Activated CD8-positive, alpha-beta memory T cell treated with anti-CD3 and anti-CD28 coated beads for 4 hours (primary cell): ENCODE measurements at places on chromosomes 5 and 9.

DNA sequence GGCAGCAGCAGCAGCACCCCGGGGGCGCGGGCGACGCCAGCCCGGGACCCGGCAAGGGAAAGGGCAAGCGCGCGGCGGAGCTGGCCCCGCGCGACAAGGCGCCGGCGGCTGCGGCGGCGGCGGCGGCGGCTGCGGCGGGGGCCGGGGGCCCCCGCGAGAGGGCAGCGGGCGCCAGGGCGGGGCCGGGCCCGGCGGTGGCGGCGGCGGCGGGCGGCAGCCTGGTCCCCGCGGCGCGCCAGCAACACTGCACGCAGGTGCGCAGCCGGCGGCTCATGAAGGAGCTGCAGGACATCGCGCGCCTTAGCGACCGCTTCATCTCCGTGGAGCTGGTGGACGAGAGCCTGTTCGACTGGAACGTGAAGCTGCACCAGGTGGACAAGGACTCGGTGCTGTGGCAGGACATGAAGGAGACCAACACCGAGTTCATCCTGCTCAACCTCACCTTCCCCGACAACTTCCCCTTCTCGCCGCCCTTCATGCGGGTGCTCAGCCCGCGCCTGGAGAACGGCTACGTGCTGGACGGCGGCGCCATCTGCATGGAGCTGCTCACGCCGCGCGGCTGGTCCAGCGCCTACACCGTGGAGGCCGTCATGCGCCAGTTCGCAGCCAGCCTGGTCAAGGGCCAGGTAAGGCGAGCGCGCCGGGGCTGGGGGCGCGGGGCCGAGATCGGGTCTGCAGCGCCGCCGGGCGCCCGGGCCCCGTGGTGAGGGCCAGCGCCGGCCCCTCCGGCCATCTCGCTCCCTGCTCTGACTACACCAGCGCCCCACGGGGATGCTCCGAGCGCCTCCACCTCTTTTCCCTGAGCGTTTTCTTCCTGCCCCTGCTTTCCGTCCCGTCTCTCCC lies at the start of gene UBE2QL1:
Gene UBE2QL1 (plus strand): TSS at position 238 of the 843 bp plus-strand sequence. CDS start 35 bp downstream, at position 273.
- no peak for DNase-seq

GRCh38 chr5:172492097-172492840 lies 37.9 kb upstream of the SH3PXD2B start:
- no peak for DNase-seq

DNA sequence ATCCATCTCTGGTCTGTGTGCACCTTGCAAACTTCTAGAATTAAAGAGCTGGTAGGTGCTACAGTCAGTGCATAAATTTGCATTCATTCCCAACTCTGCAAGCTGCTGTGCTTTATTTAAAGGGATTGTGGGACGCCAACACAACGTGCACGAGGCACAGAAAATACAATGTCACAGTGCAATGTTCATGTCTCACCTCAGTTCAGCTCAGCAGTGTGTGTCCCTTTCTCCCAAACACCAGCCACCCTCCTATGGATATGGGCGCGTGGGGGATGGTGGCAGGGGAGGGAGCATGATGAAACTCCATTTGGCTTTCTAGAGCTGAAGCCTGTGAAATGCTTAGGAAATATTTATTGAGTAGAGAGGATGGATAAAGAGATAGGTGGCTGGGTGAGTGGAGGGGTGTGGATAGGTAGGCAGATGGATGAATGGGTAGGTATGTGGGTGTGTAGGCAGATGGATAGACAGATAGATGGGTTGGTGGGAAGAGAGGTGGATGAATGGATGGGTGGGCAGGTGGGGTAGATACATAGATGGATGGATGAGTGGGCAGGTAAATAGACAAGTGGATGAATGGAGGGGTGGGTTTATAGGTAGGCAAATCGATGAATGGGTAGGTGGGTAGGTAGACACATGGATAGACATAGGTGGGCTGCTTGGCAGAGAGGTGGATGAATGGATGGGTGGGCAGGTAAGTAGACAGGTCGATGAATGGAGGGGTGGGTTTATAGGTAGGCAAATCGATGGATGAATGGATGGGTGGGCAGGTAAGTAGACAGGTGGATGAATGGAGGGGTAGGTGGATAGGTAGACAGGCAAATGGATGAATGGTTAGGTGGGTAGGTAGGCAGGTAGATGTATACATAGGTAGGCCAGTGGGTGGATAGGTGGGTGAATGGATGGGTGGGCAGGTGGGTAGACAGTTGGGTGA lies 92.7 kb upstream of the FCN2 start:
- DNase-seq = no peak

DNA sequence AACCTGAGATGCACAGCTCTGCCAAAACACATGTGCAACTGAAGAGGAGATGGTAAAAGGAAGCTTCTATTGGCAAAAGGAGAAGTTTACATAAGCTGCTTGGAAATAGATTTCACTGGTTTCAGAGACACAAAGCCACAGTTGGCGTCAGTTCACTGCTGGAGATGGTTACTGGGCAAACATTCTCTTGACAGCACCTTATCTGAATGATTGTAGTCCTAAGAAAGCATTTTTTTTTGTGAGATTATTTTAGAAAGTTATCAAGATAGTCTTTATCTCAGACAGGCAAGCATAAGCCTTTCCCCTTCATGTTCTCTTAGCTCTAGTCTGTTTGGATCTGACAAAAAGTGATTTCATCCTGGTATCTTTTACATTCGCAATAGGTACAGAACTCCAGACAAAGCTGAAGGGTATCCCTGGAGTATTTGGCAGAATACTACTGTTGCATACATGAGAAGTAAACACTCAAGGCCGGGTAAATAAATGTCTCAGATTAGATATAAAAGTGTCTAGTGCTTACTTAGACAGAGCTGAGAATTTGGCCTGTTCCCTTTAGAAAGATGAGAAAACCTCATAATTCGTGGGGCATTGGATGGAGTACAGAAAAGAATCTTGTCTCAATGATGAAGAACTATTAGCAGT lies 1668.0 kb upstream of the NUDT12 start:
- no peak for DNase-seq

DNA sequence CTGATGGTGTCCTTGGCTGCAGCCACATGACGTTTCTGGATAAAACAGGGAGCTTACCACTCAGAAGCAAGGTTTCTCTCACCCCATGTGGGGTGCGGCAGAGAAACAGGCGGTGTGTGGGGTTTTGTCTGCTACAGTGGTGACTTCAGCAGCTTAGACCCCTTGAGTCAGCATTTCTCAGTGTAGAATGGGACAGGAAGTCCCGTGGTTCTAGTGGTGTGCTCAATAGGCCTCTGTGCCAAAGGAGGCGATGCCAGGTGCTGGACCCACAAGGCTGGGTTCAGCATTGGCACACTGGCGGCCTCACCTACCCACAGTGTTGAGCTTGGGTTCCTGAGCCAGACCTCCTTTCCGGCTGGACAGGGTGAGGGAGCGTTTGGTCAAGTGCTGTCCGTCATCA lies 125.2 kb upstream of the SMIM23 start:
- DNase-seq = no peak

- DNase-seq = no peak
These were observed 19.5 kb downstream of the IGIP start for GRCh38 chr5:140145256-140145655.

DNA sequence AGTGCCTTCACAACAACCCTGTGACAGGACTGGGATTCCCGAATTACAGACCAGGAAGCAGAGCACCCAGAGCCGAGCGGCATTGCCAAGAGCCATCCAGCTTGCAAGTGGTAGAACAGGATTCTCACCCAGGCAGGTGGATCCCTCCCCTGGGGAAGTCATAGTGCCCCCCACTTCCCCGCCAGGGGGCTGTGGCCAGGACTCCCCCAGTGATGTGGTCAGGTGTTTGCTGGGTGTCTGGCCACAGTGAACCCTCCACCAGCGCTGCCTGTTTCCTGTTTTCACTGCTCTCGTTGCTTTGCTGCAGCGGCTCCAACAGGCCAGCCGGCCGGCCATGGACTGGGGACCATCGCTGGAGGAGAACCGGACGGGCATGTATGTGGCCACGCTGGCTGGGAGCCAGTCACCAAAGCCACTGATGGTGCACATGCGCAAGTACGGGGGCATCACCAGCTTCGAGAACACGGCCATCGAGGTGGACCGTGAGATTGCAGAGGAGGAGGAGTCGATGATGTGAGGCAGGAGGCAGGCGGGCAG lies 19.3 kb downstream of the SLC6A7 start:
- DNase-seq = peak; percentile 5

DNA sequence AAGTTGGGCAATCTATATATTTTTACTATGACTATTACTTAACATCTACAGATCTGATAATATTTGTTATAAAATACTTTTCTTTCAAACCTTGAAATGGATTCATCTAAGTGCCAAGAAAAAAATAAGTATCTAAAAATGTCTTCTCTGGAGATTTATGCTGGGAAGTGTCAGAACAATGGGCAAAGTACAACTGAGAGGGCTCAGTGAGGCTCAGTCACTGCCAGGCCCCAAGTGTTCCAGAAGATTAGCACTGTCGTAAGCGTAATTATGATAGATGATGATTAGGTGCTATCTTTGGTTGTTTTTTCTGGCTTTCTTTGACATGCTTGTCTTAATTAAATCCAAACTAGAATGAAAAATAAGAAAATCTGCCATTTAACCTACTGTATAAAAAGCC lies 72.2 kb upstream of the ADAMTS19 start:
- no peak for DNase-seq

DNA sequence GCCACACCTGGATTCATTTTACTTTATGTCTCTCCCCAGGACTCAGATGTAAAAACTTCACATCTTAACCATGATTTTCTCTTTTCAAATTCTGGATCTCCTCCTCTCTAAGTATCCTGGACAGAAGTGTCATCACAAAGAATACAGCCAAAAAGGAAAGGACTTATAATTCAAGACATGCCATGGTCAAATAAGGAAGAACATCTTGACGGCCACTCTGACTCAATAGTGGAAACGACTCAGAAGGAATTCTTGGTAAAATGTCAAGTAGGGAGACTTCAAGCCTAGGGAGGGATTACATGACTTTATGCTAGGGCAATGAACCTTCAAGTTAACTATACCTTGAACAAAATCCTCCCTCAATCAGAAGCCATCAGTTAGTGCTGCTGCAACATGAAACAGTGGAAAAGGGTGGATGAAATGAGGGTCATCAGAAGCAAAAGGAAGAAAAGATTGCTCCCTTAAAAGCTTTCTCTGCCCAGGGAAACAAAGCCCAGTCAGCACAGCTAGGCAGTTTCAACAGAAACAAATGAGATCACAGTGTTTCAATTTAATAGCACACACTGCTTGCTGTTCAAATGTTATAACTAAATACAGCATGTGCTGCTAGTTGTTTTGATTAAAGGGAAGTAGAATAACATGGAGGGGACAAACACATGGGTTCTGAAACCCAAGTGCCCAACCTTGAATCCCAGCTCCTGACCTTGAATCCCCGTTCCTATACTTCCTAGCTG lies 101.4 kb downstream of the LPAR1 start:
- DNase-seq = no peak

GRCh38 chr5:96297867-96298266 lies 135.2 kb downstream of the PCSK1 start:
- no peak for DNase-seq

DNA sequence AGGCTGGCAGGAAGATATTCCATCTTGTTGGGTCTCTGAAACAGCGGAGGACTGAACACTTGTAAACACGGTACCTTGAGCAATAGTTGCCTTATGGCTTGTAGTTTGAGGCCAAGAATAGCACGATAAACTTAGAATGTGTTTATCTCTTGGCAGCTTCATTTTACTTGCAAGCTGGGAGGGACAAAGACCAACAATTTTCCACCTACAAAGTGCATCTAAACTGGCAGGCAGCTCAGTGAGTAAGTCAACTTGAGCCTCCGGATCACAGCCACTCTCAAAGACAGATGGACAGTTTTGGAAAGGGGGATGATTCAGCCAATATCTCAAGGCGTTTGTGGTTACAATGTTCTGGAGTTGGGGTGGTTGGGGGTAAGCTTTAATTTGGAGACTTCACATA lies 652.6 kb downstream of the CETN3 start:
- DNase-seq = no peak
